ENCODE measurements at places on chromosomes 7 and 10. TPM values are rescaled to one million over a fixed set of nuclear protein-coding genes. Genes with fewer than 3 reads are reported as not detected.

The INSYN2A gene
- total RNA-seq, result not detected

The KLF14 gene
- not detected for total RNA-seq

The HOXA4 gene
- total RNA-seq, result 0.25 TPM

The PTPRE gene
- 23.0 TPM for total RNA-seq

The KEL gene
- 0.44 TPM for total RNA-seq

The PNLIPRP2 gene
- not detected for total RNA-seq

The AVPI1 gene
- total RNA-seq, result 2.1 TPM

The ENTPD1 gene
- total RNA-seq, result 0.37 TPM

The JAKMIP3 gene
- 0.35 TPM for total RNA-seq

The TDRD1 gene
- total RNA-seq, result 0.25 TPM

The PIK3AP1 gene
- total RNA-seq, result 2.7 TPM

The HOXA10 gene
- total RNA-seq, result not detected

The RFC2 gene
- total RNA-seq, result 84.9 TPM

The PKD1L1 gene
- total RNA-seq, result 0.09 TPM

The FAM25C gene
- not detected for total RNA-seq

The AUTS2 gene
- 2.4 TPM for total RNA-seq

The SLC39A12 gene
- total RNA-seq, result not detected

The CCDC172 gene
- not detected for total RNA-seq

The ZFYVE27 gene
- total RNA-seq, result 22.6 TPM

The KIF11 gene
- total RNA-seq, result 59.3 TPM

The ENO4 gene
- not detected for total RNA-seq

The RPEL1 gene
- total RNA-seq, result not detected

The WIPF3 gene
- not detected for total RNA-seq

The ASB4 gene
- total RNA-seq, result not detected

The FAM237B gene
- total RNA-seq, result not detected

The MACROH2A2 gene
- 3.6 TPM for total RNA-seq

The LRRD1 gene
- not detected for total RNA-seq

The MUC12 gene
- 0.34 TPM for total RNA-seq

The GRID1 gene
- total RNA-seq, result not detected

The MYOZ1 gene
- total RNA-seq, result not detected

The NPC1L1 gene
- 0.04 TPM for total RNA-seq

The ZNF117 gene
- total RNA-seq, result 6.2 TPM

The GAD2 gene
- not detected for total RNA-seq

The TMEM139 gene
- 1.2 TPM for total RNA-seq

The PODXL gene
- total RNA-seq, result 0.48 TPM

The AKR1D1 gene
- not detected for total RNA-seq

The OGDHL gene
- total RNA-seq, result 0.73 TPM
